ENCODE measurements at places on chromosomes 11 and 22. TPM values are rescaled to one million over a fixed set of nuclear protein-coding genes. Genes with fewer than 3 reads are reported as not detected.
A peak's percentile ranks its signal among the peaks of the same experiment; 100 is the strongest.

The NAP1L4 gene
- total RNA-seq, result 103 TPM

- H3K4me3 ChIP-seq, result no peak overlapping the region
- no peak overlapping the region for H3K27ac ChIP-seq
- no peaks in the 10 kb centered on the region for H3K4me1 ChIP-seq
- no peaks in the 10 kb centered on the region for H3K36me3 ChIP-seq
- no peaks in the 10 kb centered on the region for H3K27me3 ChIP-seq
Observed at GRCh38 chr11:108278546-108278945, 55.7 kb downstream of the ATM start.

DNA sequence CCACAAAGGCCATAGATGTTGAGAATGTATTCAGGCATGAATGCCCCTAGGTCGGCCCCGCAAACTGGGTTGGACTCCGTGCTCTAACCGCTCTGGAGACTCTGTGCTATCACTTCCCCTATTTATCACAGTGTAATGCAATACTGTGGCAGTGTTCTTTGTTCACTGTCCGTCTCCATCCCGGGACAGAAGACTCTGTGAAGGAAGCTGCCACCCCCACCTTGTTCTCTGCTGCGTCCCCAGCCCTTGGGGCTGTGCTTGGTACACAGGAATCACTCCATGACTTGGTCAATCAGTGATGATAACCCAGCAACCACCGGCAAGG is 57.6 kb downstream of the TSPAN18 start:
- H3K27ac ChIP-seq, result no peak overlapping the region
- H3K27me3 ChIP-seq, result no peaks in the 10 kb centered on the region
- DNase-seq, result no peak
- no peak overlapping the region for H3K4me3 ChIP-seq

GRCh38 chr11:111764621-111765020 is 1.6 kb downstream of the PPP2R1B start:
- no peak overlapping the region for H3K27ac ChIP-seq
- no peaks in the 10 kb centered on the region for H3K36me3 ChIP-seq
- H3K4me3 ChIP-seq, result no peak overlapping the region
- no peak for DNase-seq

DNA sequence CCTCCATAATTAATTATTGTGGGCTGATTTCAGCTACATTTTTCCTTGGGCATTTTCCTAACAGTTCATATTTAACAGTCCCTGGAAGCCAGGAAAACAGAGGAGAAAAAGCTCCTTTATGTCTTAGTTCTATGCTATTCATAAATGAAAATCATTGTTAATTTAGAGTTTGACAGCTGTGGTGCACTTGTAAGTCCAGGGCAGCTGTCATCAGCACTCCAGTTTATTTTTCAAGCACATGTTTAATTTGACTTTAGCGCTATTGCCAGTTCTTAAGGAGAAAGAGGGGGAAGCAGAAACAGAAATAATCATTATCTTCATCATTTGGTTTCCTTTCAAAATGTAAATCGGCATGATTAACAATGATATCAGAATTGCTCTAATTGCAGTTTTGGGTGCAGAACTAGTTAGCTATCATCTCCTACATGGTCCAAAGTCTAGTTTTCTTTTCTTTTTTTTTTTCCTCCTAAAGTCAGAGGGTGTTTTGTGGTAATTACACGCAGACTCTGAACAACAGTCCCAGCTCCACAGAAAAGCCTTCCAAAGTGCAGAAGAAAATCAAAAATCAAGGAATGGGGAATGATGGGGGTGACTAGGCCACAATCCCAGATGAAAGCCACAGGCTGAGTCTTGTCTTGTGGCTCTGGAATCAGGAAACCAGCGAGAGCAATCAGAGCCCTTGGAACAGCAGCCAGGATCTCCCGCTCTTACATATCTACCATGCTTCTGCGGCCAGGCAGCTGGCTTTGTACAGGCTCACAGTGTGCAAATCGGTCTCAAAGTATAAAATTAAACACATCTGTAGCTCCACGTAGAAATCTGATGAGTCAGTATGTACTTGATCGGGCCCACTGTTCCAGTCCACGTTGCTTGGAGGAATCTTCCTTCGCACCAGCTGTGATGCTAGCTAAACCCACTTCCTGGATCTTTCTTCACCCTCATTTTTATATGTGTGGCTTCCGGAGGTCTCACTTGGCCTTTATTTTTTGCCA is 91.9 kb downstream of the SPON1 start:
- no peak overlapping the region for H3K27ac ChIP-seq
- H3K27me3 ChIP-seq, result no peaks in the 10 kb centered on the region
- no peaks in the 10 kb centered on the region for H3K4me1 ChIP-seq
- no peaks in the 10 kb centered on the region for H3K36me3 ChIP-seq
- peak; percentile 30 for DNase-seq
